Stimulated activated CD8-positive, alpha-beta memory T cell treated with anti-CD3 and anti-CD28 coated beads, Interleukin-4, amount 100 ng/mL, for 4 hours (primary cell): ENCODE measurements at places on chromosomes 5 and 9.

GRCh38 chr5:87526131-87526530 lies 113.4 kb upstream of the CCNH start:
- no peak for DNase-seq

DNA sequence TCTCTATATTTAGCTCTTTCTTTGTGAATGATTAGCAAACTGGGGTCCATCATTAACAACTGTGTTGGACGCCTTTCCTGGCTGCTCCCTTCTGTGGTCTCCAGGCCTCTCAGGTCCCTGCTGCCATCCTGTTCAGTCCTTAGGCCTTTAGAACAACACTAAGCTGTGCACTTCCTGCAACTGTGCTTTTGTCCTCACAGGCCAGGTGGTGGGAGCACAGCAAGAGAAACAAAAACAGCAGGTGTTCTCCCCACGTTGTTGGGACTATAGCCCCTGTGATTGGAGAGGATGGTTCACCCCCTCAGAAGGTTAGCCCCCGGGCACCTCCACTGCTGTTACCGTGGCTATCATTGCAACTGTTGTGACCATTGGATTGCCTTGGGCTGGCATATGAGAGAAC lies 41.7 kb upstream of the CLINT1 start:
- no peak for DNase-seq

- no peak for DNase-seq
Observed at GRCh38 chr5:61055434-61056006, 106.7 kb downstream of the SMIM15 start.

- no peak for DNase-seq
Observed at GRCh38 chr5:113117543-113118115, 141.0 kb downstream of the DCP2 start.

- no peak for DNase-seq
Observed at GRCh38 chr9:85223506-85224125, 518.1 kb downstream of the AGTPBP1 start.

DNA sequence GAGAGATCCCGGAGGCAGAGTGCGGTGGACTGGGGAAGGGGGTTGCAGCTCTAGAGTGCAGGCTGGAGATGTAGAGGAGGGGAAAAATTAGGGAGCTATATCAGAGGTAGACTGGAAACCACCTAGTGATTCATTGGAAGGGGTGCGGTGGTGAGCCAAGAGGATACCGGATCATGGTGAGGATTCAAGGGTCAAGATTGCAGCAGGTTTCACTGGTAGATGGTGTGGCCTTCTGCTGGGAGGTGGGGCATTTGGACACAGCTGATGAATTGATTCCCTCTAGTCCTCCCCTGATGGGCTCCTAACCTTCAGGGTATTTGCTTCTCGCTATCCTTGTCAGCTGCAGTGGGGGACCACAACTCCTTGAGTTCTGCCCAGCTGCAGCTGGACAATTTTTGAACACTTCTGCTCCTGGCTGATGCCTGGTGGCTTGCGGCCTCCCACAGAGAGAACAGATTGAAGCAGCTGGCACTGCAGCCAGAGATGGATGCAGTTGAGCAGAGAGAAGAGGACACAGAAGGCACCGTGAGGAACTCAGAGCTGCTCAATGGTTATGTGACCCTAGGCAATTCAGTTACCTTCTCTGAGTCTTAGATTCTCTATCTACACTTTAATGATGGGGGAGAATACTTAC lies 134.4 kb upstream of the ABCA1 start:
- DNase-seq, result no peak

GRCh38 chr9:135230817-135231520 lies 143.5 kb downstream of the OLFM1 start:
- no peak for DNase-seq

- no peak for DNase-seq
Observed at GRCh38 chr5:172622091-172623046, 18.7 kb upstream of the NEURL1B start.

GRCh38 chr9:89422151-89422975 lies 75.5 kb downstream of the SEMA4D start:
- no peak for DNase-seq
